ENCODE measurements at places on chromosomes 3 and 15.
A peak's percentile ranks its signal among the peaks of the same experiment; 100 is the strongest.

DNA sequence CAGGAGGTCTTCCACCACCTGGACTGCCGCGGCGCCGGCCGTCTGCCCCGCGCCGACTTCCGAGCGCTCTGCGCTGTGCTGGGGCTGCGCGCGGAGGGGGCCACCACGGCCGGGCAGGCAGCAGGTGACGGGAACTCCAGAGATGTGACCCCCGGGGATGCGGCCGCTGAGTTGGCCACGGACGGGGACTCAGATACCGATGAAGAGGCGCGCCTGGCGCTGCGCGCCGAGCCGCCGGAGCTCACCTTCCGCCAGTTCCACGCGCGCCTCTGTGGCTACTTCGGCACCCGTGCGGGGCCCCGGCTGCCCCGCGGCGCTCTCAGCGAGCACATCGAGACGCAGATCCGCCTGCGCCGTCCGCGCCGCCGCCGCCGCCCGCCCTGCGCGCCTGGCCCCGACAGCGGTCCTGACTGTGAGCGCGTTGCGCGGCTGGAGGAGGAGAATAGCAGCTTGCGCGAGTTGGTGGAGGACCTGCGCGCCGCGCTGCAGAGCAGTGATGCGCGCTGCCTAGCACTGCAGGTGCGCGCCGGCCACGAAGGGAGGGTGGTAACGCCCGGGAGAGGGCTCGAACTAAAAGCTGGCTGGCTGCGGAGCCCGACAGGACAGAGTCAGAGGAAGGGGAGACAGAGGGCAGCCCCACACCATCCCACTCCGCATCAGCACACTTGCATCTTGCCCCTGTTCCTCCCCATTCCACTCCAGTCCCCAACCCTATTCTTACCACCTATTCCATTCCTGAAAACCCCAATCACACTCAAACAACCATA is 885 bp downstream of the EFCC1 start:
- peak; percentile 16 for DNase-seq

DNA sequence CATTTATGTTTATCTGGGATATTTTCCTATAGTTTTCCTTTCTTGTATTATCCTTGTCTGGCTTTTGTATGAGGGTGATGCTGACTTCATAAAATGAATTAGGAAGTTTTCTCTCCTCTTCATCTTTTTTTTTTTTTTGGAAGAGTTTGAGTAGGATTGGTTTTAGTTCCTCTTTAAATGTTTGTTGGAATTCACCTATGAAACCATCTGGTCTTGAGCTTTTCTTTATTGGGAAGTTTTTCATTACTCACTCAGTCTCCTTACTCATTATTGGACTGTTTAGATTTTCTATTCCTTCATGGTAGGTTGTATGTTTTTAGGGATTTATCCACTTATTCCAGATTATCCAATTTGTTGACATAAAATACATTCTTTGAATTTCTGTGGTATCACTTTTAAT is 18.7 kb upstream of the MASP1 start:
- no peak for DNase-seq

DNA sequence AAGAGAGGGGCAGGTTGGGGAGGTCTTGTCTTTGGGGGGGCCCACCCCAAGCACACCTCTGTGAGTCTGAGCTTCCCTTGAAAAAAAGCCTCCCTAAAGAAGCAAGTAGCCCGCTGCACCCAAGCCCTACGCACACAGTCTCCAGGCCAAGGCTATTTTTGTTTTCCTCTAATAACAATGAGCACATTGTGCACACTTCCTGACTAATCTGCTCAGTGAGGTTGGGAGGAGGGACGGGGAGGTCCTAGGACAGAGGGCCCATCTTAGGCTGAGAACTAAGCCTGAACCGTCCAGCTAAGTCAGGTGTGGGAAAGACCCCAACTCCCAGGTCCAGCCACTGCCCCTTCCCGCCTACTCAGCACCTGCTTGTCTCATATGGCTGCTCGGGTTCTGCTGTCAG is 87.2 kb downstream of the HMG20A start:
- no peak for DNase-seq

GRCh38 chr3:58161435-58162398 is 49.1 kb downstream of the DNASE1L3 start:
- DNase-seq, result no peak

- DNase-seq, result no peak
Observed at GRCh38 chr3:101096444-101096843, 103.2 kb upstream of the ABI3BP start.

- DNase-seq, result no peak
Observed at GRCh38 chr3:129104051-129104450, 17.6 kb downstream of the RAB43 start.

DNA sequence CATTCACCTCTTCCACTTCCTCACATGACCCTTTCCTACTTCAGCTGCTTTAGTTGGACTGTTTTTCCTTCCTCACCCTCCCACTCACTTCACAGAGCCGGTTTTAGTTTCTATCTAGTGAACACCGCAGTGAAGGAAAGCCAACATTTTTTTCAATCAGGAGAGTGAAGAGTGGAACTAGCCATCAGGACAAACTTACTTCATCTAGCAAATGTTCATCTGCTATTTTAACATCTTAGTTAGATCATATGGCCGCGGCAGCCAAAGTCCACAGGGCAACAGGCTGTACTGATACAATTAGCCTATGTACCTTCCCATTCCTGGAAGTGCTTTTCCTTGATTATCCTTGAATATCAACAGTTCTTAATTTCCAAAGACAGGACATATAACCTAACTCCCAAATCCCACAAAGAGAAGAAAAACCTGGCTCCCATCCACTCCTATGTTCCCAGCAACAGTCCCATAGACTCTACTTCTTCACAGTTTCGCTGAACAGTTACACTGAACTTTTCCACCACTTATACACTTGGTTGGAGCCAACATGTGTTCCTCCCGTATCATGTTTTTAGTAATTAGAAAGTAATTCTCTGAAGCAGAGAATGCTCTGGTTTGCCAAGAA is 456.2 kb upstream of the THBS1 start:
- no peak for DNase-seq

- no peak for DNase-seq
Observed at GRCh38 chr3:170584585-170585007, 1.3 kb downstream of the SLC7A14 start.

DNA sequence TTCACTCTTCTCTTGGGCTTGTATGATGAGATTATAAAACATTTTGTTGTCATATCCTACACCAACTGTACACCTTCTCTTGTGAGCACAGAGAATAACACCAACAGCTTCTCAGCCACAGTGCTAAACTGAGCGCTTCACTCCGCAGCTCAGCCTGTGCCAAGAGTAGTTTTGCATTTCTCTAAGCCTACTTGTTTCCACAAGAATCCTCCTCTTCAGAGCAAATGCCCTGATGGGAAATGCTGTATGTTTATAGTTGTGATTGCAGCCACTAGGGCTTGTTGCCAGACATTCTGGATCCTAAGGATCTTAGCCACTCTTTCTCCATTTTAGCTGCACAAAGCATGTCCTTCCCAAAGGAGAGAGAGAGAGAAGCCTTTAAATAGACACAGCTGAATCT is 138.8 kb upstream of the PLXND1 start:
- DNase-seq, result no peak

GRCh38 chr15:81289910-81290309 is 34.0 kb downstream of the STARD5 start:
- DNase-seq, result no peak

DNA sequence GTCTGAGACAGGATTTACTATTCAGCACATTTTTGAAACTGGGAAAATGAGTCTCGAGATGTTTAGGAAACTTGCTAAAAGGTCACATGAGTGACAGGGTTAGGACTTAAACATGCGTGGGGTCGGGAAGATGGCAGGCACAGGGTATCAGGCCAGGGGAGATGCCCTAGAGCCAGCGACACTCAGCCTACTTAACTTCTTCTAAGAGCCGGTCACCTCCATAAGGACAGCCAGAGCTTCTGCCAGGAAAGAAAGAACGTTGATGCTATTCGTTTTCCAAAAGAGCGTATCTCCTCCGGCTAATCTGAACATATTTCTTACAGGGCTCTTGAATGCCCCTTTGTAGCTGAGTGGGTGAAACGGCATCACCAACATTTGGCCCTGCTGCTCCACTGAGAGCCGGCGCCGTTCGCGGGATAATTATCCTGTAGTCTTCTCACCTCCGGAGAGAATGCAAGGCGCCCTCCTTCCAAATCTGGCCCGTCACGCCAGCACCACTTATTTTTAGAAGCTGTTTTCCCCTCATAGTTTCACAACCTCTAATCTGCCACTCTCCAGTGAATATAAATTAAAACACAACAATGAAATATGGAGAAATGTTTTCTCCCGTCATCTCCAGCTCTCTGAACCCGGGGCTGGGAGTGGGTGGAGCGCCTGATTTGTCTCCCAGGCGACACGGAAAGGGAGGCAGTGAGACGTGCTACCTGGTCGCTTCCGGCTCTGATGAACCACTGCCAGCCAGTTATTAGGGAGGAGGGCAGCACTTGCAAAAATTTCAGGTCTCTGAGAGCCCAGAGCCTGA is 58.5 kb downstream of the LIPC start:
- DNase-seq, result no peak

- no peak for DNase-seq
Observed at GRCh38 chr3:185042312-185043050, 110.4 kb downstream of the C3orf70 start.

GRCh38 chr3:78130741-78131290 is 1090.9 kb downstream of the ROBO2 start:
- no peak for DNase-seq

GRCh38 chr3:50100386-50100785 is 11.7 kb downstream of the RBM5 start:
- no peak for DNase-seq

GRCh38 chr3:115350606-115351005 is 203.5 kb upstream of the ZBTB20 start:
- DNase-seq, result no peak

GRCh38 chr3:14379843-14380242 is 22.6 kb upstream of the SLC6A6 start:
- DNase-seq, result no peak

DNA sequence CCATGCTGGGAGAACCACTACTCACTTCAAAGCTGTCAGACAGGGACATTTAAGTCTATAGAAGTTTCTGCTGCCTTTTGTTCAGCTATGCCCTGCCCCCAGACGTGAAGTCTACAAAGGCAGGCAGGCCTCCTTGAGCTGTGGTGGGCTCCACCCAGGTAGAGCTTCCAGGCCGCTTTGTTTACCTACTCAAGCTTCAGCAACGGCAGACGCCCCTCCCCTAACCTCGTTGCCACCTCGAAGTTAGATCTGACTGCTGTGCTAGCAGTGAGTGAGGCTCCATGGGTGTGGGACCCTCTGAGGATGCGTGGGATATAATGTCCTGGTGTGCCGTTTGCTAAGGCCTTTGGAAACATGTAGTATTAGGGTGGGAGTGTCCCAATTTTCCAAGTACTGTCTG is 276.7 kb downstream of the ZIC4 start:
- DNase-seq, result no peak

DNA sequence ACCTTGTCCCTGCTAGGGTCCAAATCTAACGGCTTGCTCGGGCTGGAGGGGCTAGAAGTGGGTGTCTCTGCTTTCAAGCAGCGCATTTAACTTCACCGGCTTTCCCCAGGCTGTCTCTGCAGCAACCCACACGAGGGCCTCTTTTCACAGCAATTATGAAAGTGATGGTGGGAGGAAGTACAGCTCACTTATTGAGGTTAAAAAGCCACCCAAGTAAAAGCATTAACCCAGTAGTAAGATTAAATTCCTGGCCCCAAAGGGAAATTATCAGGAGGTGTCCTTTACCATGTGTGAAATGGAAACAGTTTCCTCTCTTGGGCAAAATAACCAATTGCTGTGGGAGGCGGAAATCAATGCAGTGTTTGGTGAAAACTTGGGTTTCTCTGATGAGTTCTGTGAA is 41.1 kb downstream of the NGRN start:
- no peak for DNase-seq

DNA sequence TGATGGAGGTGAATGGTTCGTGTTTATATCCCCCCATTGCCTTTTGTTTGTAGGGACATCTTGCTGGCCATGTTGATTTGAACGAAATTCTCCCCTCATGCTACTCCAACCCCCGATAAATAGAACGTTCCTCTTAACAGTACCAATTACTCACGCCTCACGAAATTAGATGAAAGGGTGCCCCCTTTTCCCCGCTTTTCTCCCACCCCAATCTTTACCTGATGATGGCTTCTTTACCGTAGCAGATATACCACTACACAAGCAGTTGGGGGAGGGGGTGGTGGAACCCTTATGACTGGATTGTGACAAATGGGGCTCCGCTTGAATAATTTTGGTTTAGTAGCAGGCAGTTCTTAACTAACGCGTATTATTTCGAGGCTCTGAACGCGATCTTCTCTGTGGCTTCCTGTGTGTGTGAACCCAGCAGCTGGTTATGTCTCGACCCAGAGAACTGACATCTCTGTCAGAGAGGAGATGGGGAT is 1.1 kb downstream of the PIAS1 start:
- peak; percentile 23 for DNase-seq

GRCh38 chr3:32176989-32177701 is 61.3 kb upstream of the CMTM8 start:
- peak; percentile 20 for DNase-seq

GRCh38 chr3:194540274-194540905 is 53.6 kb upstream of the ATP13A3 start:
- DNase-seq, result no peak

DNA sequence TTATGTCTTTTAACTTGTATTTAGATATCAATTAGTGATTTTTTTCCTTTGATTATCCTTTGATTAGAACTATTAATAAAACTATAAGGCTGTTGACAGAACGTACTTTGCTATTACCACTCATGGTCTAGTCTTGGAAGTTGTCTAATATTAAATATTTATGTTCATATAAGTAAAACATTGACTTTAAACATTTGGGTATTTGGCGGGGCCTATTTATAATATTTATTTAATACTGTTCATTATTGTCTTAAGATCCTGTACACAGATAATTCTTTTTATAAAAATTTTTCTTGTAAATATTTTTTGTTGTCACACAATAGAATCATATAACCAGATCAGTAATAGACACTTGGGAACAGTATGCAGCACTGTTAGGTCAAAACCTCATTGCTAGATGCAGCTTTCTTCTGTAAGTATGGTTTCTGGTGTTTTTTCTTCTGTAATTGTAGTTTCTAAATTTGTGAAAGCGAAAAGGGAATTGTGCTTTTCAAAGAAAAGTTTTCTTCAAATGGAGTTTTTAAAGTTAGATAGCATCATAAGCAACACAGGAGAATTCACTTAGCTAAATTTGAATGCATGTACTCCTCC is 93.4 kb downstream of the FNDC3B start:
- no peak for DNase-seq

DNA sequence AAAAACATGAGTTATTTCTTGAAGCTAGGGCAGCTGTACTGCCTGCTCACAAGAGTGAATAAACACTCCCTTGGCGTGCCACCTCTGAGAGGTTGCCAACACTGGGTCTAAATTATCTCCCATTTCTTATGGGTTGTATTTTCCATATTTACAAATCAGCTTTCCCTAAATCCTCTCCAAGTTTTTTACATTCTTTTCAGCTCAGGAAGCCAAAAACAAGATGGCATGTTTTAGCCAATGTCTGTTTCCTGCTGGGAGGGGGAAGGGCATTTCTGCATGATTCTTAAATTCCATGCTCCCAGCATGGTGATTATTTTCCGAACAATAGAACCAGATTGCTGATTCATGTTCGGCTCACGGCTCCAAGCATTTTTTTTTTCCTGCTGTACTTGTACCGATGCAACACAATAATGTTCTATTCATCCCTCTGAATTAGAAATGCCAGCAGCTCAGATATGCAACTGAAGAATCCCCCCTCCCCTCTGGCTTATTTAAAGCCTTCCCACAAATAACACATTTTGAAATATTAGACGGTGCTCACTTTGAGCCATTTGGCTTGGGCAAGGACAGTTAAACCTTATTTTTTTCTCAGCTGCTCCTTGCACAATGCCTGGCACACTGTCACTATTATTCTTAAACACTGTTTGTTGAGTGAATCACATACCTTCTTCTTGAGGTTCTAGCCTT is 252.5 kb downstream of the THRB start:
- no peak for DNase-seq

Measured in activated CD4-positive, alpha-beta T cell treated with anti-CD3 and anti-CD28 coated beads for 1 hour (primary cell).